CD4-positive, alpha-beta T cell treated with Interferon alpha-2 for 1 hour (primary cell): ENCODE measurements at places on chromosomes 5 and 9.

DNA sequence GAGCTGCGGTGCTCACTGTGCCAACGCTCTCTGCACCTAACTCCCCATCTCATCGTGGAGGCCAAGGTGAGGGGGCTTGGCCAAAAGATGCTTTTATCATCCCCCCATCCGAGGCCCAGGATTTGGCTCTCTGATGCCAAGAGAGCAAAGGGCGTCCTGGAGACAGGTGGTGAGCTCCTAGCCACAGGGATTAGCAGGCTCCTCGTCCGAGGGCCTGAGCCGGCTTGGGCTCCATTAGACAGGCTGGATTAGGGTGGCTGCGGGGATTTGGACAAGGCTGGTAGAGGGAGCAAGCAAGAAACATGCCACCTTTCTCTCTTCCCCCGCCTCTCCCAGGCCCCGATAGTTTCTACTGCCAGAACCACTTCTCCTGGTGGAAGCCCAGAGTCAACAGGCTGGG lies 1.0 kb upstream of the GRM6 start:
- DNase-seq, result no peak

GRCh38 chr5:139517683-139518564 lies 35.4 kb upstream of the STING1 start:
- peak; percentile 92 for DNase-seq

DNA sequence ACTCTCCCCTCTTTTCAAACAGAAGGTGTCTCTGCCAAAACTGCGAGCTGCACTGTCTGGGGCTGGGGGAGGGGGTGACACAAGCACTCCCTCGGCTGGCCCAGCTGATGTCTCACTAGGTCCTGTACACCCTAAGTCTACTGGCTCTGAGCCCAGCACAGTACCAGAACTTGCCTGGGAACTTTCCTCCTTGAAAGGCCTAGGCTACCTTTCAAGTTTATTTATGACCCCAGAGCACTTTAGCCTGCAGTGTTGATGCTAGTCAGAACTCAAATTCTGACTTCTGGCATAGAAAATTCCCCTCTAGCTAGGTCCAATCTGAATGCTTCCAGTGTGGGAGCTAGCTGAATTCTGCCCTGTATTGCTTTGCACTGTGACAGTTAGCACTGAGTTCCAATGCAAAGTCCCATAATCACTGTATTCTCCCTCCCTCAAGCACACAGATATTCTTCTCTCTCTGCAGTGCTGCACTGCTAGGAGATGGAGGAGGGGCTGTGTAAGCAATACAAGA lies 10.5 kb downstream of the LURAP1L start:
- no peak for DNase-seq

GRCh38 chr5:86461169-86461956 lies 156.4 kb upstream of the COX7C start:
- DNase-seq, result no peak

DNA sequence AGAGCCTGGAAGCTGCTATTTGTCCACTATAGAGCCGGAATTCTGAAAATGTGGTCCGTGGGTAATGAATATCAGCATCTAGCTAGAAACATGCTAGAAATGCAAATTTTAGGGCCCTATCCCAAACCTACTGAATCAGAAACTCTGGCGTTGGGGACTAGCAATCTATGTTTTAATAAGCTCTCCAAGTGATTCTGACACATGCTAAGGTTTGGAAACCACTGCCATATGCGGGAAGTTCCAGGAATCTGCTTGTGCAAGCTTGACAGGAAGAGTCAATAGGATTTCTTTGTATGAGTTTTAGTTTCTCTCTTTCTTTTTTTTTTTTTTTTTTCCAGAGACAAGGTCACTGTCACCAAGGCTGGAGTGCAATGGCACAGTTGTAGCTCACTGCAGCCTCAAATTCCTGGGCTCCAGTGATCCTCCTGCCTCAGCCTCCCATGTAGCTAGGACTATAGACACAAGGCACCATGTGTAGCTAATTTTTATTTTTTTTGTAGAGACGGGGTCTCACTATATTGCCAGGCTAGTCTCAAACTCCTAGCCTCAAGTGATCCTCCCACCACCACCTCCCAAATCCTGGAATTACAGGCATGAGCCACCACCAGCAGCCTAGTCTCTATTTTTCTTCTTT lies 26.4 kb upstream of the CARNMT1 start:
- DNase-seq, result no peak

DNA sequence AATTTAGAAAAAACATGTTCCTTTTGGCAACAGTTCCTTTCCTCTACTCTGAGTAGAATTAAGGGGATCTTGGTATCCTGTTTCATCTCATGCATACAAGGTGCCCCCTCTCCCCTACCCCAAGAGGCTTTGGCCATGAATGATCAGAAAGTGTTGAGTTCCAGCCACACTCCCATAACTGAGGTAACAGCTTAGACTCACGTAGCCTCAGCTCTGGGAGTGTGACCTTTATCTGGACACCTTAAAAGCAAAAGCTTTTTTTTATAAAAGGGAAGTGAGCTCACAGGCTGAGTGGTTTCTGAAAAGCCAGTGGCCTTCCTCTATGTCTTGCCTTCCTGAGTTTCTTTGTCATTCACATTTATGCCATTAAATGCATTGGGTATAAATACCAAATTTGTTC lies 900 bp upstream of the HAVCR2 start:
- peak; percentile 40 for DNase-seq

GRCh38 chr9:37943345-37944265 lies 39.7 kb upstream of the SLC25A51 start:
- no peak for DNase-seq

GRCh38 chr5:75052192-75053053 lies at the start of gene GCNT4:
TSS of gene GCNT4 (minus strand) at chr5:75052558. CDS start at chr5:75030037, 22,521 bp downstream.
- peak; percentile 45 for DNase-seq

DNA sequence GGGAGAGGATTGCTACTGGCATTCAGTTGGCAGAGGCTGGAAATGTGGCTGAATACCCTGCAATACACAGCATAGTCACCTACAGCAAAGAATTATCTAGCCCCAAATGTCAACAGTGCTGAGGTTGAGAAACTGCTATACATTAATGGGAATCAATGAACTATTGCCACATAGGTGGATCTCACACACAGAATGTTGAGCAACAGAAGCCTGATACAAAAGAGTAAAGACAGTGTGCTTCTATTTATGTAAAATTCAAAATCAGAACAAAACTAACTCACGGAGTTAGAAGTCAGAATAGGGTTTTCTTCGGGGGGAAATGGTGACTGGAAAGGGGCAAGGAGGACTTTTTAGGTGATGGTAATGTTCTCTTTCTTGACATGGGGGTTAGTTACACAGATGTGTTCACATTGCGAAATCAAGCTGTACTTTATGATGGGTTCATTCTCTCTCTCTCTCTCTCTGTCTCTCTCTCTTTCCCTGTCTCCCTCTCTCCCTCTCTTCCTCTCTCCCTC lies 45.7 kb upstream of the PANK3 start:
- no peak for DNase-seq

- DNase-seq, result no peak
Observed at GRCh38 chr9:77505232-77505631, 142.9 kb downstream of the GNA14 start.

GRCh38 chr9:136537896-136538598 lies 7.8 kb downstream of the NOTCH1 start:
- DNase-seq, result no peak

DNA sequence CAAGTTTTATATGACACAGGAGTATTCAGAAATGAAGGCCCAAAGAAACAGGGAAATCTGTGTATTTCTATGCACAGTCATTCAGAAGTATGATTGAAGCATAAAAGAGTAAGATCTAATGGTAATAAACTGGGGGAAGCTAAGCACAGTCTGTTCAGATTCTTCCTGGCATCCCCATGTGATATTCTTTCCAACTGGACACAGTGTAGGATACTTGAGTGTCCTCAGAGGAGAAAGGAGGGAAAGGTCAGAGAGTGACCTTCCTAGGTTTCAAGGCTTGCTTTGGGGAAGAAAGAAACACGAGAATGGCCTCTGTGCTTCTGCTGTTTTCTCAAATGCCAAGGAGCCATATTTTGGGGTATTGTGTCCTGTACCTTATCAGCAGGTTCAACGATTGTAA lies 1798.4 kb upstream of the WWC1 start:
- no peak for DNase-seq

- DNase-seq, result no peak
Observed at GRCh38 chr5:113031557-113031956, 55.0 kb downstream of the DCP2 start.

DNA sequence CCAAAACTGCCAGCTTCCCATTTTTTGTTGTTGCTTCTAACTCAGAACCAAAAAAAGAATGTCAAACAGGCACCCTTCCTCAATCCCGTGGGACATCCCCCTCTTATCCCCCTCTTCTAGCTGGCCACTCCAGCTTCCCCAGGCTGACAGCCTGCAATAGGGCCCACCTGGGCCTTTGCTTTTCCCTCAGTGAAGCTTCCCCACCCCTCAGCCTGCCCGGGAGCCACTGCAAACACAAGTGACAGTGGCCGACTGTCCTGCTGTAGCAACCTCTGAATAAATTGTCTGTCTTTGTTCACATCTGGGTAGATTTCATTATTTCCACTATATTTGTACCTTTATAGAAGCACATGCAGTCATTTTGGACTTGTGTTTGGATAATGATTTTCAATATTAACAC lies 245.3 kb downstream of the GADD45G start:
- no peak for DNase-seq

- DNase-seq, result no peak
Observed at GRCh38 chr5:165624166-165624946, 2118.9 kb downstream of the MAT2B start.

GRCh38 chr9:113621309-113621791 lies 157.8 kb downstream of the RGS3 start:
- DNase-seq, result no peak

- no peak for DNase-seq
Observed at GRCh38 chr5:43874772-43875171, 271.8 kb downstream of the NNT start.

DNA sequence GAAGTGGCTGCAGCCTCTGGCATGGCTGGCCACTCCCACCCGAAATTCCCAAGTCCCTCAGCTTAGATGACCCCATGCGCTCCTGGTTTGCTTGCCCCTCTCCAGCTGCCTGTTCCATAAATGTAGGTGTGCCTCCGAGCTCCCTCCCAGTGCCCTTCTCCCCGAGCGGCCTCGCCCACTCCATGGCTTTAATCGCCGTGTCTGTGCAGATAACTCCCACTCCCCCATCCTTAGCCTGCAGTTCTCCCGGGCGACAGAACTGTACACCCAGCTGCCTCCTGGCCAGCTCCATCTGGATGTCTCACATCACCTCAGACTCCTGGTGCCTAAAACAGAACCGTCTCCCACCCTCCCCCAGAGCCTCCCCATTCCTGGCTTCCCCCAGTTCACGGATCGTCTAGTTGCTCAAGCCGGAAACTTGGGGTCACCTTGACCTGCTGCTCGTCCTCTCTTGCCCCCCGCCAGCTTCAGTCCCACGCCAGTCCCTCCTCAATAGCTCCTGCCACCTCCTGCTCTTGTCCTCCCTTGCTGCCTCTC lies 24.1 kb downstream of the HK3 start:
- no peak for DNase-seq

GRCh38 chr5:178419196-178419595 lies 171.0 kb downstream of the COL23A1 start:
- no peak for DNase-seq

GRCh38 chr5:14003513-14003912 lies 59.0 kb upstream of the DNAH5 start:
- DNase-seq, result no peak

DNA sequence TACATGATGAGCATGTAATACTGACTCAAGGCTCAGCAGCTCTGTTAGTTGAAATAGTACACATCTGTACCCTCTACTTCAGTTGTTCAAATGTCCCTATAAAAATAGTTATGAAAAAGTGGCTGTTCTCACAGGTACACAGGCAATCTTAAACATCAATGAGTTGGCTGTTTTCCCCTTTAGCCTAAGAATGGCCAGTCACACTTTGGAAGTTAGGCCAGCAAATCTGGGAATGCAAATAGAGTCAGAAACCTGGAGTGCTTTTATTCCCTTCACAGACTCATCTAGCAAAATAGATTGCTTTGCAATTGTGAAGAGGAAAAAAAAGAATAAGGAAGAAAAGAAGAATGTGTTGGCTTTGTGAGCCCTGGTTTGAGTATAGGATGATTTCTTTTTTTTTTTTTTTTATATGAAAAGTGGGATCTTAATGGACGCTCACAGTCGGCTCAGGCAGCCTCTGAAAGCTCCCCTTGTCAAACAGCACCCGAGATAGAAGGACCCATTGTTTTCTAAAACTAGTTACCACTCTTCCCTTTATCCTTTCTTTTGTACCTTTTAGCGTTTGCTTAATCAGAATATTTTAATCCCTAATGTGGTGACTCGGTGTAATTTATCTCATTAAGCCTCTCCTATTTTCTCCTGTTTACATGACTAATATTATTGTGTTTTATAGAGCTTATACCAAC lies 27.9 kb upstream of the TLE1 start:
- DNase-seq, result no peak

DNA sequence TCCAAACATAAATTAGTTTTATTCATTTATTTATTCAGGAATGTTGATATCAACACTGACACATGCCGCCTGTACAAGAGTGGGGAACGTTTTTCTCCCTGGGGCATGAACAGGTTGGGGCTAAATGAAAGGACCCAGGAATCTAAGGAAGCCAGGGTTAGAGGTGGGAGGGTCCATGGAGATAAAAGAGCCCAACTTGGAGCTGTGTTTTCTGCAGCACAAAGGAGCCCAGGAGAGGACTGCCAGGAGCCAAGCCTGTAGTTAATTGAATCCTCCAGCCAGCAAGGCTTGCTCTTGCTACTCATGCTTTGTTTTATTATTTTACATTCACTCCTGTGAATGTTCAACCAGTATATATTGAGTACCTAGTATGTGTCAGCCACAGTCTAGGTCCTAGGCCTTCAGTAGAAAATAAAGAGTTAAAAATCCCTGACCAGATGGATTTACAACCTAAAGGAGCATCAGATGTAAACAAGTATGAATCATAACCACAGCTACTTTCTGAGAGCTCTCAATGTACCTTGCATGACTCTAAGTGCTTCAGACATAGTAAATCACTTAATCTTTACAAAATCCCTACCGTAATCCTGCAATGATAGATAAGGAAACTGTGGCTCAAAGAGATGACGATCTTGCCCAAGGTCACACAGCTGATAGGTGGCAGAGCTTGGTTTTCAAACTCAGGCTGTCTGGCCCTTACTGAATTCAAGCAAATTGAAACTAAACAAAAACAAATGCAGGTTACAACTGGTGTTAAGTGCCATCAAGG lies 69.8 kb downstream of the ASTN2 start:
- no peak for DNase-seq

DNA sequence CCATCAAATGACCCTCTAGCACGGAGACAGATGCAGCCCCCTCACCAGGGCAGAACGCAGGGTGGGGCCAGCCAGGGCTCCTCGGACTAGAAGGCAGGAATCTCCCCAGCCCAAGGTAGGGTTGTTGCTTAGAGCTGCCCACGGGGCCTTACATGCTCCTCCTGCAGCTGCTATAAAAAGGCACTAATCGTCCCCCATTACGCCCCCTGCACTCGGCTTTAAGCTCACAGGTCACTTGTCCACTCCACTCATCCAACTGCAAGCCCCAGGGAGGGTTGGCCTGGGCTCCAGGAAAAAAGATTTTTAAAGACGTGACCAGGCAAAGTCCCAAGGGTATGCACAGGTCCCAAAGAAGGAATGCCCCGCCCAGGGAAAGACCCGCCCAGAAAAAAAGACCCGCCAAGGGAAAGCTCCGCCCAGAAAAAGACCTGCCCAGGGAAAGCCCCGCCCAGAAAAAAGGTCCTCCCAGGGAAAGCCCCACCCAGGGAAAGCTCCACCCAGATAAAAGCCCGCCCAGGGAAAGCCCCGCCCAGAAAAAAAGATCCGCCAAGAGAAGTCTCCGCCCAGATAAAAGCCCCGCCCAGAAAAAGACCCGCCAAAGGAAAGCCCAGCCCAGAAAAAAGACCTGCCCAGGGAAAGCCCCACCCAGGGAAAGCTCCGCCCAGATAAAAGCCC lies 11.1 kb downstream of the GRIN1 start:
- DNase-seq, result no peak
